ENCODE measurements at places on chromosomes 13 and 19.

DNA sequence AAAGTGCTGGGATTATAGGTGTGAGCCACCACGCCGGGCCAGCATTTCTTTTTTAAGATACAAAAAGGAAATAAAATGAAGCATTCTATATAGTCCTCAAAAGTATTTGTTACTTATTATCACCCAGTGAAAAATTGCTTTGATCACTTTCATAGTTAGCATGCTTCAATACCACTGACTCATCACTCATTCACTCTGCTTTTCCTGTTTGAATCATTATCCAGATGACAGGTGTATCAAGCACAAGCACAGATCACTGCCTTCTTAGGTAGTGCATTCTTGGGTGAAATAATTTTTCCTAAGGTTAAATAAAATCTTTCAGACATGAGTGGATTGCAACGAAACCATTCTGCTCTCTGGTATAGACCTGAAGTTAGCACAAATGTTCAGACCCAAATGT lies 35.8 kb upstream of the SPART start:
- no peak for DNase-seq

DNA sequence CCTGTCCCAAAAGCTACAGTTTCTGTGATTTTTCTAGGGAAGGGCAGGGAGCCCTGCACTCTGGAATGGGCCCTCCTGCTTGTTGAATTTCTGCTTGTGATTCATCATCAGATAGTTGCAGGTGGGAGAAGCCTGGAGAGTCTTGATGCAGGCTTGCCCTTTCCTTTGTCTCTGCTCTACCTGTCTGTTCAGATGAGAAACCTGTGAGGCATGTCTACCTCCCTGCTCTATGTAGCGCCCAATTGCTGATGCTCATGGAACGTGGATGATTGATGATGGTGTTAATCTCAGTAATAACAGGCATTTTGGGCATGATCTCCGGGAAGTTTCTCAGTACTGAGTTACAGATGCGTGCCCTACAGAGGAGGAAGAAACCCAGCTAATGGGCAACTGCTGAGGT lies 10.9 kb upstream of the CBY2 start:
- no peak for DNase-seq

DNA sequence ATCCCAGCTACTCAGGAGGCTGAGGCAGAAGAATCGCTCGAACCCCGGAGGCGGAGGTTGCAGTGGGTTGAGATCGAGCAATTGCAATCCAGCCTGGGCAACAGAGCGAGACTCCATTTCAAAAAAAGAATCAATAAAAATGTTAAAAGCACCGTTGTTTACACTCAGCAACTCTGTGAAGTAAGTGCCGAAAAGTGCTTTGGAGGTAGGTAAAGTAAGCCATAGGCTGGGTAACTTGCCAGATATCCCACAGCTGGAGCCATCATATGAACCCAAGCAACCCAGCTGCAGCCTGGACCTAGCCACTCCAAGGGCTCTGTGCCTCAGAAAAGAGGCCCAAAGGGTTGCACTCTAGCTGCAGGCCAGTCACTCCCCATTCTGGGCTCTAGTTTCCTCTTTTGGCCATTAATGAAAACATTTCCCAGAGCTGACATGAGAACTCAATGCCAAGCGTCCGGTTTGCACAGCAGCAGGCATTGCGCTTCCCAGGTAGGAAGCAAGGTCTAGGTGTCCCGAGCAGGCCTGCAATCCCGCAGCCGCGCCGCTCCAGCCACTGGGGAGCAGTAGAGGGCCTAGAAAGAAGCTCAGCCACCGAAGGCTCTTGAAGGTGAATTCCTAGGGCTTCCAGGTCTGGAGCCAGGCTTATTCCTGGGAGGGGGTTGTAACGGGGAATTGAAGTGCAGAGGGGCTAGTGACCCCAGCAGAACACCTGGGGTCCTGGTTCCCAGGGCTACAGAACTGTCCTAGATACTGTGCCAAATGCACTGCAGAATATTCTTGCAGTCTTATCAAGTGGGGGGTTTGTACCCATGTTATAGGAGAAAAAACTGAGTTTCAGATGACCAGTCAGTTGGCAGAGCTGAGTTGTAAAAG lies 4.1 kb upstream of the CD79A start:
- peak; percentile 42 for DNase-seq

DNA sequence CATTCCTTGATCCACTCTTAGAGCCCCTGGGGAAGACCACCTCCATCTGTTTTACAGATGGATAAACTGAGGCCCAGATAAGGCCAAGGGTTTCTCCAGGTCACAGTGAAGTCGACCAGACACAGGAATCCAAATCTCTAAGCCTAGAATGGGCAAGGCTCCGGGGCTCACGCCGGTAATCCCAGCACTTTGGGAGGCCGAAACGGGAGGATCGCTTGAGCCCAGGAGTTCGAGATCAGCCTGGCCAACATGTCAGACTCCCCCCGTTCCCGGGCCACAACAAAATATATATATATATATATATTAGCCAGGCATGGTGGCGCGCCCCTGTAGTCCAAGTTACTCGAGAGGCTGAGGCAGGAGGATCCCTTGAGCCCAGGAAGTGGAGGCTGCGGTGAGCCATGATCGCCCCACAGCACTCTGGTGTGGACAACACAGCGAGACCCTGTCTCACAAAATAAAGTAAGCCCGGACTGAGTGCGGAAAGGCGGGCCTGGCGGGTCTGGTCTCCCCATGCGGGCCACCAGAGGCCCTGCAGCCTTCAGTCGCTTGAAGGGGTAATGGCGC lies 615 bp upstream of the RPL13A start:
- no peak for DNase-seq

Measured in stimulated activated CD4-positive, alpha-beta T cell treated with anti-CD3 and anti-CD28 coated beads, Interleukin-15, amount 100 ng/mL, for 1 hour (primary cell).